ENCODE measurements at places on chromosomes 4 and X.

- DNase-seq, result no peak
Observed at GRCh38 chr4:87589531-87589930, 18.8 kb upstream of the DSPP start.

DNA sequence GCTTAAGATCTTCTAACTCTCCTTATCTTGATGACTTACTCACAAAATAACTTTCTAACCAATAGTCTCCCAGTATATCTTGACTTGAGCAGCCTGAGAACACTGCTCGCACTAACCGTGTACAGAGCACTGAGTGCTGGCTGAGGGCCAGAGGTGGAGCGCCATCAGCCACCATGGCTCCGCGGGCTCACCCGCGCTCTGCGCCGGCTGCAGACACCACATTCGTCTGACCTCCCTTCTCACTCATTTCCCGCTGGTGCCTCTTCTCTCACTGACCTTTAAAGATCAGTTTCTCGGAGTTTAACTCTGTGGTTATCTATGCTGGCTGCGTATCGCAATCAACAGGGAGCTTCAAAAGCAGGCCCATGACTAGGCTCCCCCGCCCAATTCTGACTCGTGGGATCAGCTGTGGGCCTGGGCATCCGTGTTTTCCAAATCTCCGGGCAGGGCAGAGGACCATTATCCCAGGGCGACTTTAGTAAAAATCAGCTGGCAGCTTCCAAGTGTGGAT is 78.6 kb downstream of the HAUS3 start:
- no peak for DNase-seq

DNA sequence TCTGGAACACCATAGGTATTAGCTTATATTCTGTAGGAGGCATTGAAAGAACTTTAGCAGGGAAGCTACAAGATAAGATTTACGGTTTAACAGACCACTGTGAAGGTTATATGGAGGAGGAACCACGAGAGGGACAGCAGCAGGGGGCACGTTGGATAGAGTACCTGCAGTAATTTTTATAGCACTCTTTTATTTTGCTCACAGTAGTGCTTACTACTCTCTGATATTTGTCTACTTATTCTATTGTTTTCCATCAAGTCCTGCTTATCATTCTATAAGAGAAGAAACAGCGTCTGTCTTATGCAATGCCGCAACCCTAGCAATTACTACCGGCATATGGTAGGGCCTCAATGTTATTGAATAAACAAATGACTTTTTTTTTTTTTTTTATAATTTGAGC is 122.5 kb downstream of the PCDH7 start:
- DNase-seq, result no peak

GRCh38 chrX:110450050-110450449 is 91.4 kb downstream of the RTL9 start:
- peak; percentile 22 for DNase-seq

DNA sequence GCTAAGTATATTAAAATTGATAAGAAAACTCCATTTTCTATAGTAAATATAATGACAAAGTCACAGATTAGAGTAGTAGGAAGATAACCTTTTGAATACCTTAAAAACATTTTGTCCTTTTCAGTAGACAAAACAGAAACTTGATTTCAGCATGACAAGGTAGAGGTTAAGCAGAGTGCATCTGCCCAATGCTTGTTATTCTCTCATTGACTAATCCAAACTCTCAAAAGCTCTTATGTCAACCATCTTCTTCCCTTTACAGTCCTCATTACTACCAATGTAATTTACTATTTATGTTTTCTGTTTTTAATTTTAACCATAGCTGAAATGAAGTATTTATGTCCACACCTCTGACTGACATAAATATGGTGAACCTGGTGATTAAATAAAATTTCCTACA is 11.1 kb downstream of the NIPAL1 start:
- DNase-seq, result no peak

- no peak for DNase-seq
Observed at GRCh38 chr4:99998062-99998867, 48.2 kb upstream of the H2AZ1 start.

DNA sequence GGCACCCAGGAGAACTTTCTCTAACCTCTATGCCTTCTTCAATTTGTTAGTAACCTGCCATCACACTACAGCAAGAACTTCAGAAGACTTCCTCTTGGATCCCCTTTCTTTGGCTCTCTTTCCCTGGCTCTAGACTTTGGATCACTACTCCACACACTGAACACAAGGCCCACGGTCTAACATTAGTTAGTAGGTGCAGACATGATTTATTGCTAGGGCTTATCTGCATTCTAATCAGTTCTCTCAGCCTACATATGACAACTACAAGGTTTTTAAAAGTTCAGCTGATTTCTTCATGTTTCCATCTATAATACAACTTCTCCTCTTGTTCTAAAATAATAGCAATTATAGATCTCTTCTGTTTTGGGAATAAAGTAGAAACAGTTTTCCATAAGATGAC is 209.1 kb upstream of the ANXA10 start:
- no peak for DNase-seq

DNA sequence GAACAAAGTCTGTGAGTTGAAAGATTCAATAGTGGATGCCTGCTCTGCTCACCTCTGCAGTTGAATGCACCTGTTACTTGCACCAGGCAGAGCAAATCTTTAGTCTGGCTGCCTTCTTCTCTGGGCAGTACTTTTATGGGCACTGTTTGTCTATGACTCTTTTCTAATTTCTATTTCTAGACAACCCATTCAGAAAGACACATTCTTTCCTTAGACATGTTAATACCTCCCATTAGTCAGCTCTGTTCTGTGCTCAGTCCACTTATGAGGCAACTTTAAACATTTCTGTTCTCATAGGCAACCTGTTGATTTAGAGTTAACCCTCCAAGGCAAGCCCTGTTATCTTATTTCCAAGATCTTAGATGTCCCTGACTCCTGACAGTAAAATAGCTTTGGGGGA is 108.9 kb downstream of the SYNPO2 start:
- DNase-seq, result no peak

DNA sequence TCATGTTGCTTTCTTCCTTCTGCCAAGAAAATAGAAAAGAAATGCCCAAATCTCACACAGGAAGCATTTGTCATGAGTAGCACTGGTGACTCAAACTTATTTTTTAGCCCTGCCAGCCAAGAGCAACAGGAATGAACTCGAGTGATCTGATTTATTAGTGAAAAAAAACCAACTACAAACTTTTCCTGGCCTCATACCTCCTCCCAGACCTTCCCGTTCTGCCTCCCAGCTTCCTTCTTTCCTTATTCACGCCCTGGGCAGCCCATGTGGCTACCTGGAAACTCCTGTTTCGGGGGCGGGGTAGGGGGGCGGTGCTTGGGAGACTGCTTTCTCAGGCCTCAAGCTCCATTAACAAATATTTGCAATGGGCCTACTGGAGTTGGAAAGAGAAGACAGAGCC is 178.5 kb downstream of the NHS start:
- DNase-seq, result no peak

DNA sequence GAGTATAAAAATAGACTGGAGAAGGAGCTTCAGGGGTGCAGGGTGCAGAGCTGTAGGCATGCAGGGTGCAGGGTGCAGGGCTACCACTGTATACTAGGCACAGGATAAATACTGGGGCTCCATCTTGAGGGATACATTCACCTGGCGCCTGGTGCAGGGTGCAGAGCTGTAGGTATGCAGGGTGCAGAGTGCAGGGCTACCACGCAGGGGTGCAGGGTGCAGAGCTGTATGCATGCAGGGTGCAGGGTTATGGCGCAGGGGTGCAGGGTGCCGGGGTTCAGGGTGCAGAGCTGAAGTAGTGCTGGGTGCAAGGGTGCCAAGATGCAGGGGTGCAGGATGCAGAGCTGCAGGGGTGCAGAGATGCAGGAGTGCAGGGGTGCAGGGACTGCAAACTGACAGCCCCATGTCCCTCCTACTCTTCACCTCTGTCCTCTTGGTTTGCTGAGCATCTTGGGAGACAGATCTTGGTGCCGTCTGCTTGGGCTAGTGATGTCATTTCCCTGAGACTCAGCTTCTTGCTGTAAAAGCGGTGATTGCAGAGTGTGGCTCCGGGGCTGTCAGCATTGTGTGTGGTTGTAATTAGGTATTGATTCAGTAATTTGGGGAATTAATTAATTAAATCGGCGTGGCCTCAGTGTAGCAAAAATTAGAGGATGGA is 91.2 kb downstream of the ADRA2C start:
- no peak for DNase-seq

- no peak for DNase-seq
Observed at GRCh38 chrX:70022616-70023015, 27.1 kb downstream of the AWAT2 start.

- DNase-seq, result no peak
Observed at GRCh38 chr4:40630335-40631021, 814 bp upstream of the RBM47 start.

DNA sequence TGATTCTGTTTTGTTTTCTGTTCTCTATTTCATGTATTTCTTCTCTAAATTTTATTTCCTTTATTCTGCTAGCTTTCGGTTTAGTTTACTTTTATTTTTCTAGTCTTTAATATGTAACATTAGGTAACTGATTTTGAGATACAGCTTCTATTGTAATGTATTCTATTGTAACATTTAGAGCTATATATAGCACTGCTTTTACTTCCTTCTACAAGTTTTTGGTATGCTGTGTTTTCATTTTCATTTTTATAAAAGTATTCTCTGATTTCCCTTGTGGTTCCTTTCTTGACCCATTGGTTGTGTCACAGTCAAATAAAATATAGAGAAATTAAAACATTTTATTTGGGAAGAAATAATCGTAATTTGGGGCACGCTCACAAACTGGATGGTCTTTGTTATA is 13.9 kb upstream of the CT47A1 start:
- no peak for DNase-seq

- DNase-seq, result no peak
Observed at GRCh38 chr4:152424977-152425376, 110.9 kb downstream of the FBXW7 start.

GRCh38 chrX:100864657-100865391 is 9.3 kb downstream of the NOX1 start:
- DNase-seq, result no peak

GRCh38 chr4:66943112-66943511 is 602.2 kb downstream of the CENPC start:
- DNase-seq, result no peak

DNA sequence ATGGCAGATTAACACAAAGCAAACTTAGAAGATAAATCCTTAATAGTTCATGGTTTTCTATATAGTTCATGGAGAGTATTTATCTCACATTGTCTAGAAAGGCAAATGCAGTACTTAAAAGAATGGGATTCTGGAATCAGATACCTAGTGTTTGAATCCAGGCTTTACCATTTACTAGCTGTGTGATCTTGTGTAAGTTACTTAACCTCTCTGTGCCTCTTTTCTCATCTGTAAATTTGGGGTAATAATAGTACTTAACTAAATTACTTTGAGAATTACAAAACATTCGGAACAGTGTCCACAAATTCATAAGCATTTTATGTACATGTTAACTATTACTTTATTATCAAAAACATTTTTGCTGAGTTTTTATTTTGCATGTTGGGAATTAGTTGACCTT is 15.8 kb downstream of the MAGEB1 start:
- DNase-seq, result no peak

- DNase-seq, result no peak
Observed at GRCh38 chrX:119151051-119151380, 23.4 kb upstream of the KIAA1210 start.

GRCh38 chr4:55549888-55550287 is 3.2 kb upstream of the CLOCK start:
- DNase-seq, result no peak
